ENCODE measurements at places on chromosomes 4 and X.

GRCh38 chr4:9925750-9926439 lies 95.4 kb downstream of the SLC2A9 start:
- no peak for DNase-seq

DNA sequence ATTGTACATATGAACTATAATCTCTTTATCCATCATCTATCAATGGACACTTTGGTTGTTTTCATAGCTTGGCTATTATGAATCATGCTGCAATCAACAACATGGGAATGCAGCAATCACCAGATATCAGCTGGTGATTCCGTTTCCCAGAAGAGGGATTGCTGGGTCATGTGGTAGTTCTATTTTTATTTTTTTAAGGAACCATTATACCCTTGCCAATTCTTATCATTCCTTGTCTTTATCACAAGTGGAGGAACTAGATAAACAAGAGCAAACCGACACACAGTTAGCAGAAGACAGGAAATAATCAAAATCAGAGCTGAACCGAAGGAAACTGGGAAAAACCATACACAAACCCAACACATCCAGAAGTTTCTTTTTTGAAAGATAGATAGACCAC lies 14.5 kb upstream of the LNX1 start:
- DNase-seq: no peak

- no peak for DNase-seq
These were observed 31.2 kb upstream of the IL3RA start for GRCh38 chrX:1305411-1305810.

DNA sequence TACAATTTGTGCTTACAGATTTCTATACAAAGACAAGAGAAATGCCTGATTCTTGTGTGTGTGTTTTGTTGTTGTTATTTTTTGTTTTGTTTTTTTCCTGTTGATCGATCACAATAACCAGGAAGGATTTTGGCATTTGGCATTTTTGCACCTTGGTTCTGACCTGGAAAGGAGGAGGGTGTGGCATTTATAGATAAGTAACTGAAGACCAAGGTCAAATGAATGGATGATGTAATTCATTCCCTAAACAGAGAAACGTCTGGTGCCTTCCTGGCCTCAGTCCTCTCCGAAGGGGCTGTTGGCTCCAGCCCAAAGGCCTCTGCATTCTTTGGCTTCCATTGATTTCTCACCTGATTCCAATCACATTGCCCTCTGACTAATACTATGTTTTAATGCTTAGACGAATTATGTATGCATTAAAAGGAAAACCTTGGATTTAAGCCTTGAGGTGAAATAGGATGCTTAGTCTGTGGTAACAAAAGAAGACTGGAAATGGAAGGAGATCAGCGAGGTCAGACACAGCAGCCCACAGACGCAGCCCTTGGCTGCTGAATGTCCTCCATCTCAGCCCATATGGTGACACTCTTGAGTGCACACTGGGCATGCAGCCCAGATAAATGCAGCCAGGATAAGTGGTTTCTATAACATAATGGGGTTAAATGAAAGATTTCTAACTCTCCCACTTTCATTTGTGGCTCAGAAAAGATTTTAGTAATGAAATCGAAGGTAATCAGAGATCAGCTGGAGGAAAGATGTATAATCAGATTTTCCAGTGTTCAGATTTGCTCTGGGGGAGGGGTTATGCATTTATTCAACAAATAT lies 60.5 kb upstream of the TRIM2 start:
- no peak for DNase-seq

- DNase-seq: no peak
These were observed 193.0 kb upstream of the RPS6KA3 start for GRCh38 chrX:20459410-20460350.

DNA sequence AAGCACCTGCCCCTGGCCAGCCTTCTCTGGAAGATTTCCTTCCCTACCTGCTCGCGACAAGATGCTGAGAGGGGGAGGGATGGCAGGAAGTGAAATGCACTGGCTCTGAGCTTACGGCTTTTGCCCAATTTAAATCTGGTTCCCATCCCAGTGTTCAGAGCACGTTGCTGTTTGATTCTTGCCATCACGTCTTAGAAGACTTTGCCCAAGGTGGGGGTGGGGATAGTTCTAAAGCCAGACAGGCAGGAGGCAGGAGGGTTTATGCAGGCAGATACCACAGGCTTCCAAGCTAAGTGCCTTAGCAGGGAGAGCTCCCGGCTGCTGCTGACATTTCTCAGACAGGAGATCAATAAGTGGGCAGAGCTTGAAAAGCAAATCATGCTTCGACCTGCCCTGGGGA lies 393.9 kb downstream of the MID1IP1 start:
- DNase-seq: no peak

GRCh38 chr4:184784628-184785257 lies 41.0 kb downstream of the ACSL1 start:
- DNase-seq: no peak

GRCh38 chr4:25919676-25920075 lies 5.7 kb downstream of the SMIM20 start:
- DNase-seq: no peak

GRCh38 chrX:44903830-44904530 lies 31.0 kb downstream of the KDM6A start:
- no peak for DNase-seq

DNA sequence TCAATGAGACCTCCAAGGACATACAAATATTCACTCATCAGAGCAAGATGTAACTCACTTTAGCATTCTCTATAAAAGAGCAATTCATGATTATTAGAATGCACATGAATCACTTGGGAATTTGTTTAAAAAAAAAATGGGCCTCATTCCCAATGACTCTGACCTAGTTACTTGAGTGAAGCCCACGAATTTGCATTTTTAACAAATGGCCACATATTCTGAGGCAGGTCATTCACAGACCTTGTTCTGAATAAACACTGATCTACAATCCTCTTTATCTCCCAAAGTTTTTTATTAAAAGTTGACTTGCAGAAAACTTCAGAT lies 255.1 kb upstream of the VEGFC start:
- no peak for DNase-seq

DNA sequence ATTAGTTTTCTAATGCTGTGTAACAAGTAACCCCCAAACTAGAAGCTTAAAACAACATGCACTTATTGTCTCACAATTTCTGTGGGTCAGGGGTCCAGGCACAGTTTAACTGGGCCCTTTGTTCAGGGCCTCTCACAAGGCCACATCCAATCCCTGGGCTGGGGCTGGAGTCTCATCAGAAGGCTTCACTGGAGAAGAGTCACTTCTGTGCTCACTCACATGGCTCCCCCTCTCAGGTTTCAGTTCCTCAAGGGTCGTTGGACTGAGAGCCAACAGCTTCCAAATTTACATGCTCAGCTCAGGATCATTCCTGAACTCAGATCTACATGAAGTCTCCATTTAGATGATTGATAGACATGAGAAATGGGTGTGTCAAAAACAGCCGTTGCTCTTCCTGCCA lies 77.1 kb downstream of the EVC start:
- DNase-seq: no peak

DNA sequence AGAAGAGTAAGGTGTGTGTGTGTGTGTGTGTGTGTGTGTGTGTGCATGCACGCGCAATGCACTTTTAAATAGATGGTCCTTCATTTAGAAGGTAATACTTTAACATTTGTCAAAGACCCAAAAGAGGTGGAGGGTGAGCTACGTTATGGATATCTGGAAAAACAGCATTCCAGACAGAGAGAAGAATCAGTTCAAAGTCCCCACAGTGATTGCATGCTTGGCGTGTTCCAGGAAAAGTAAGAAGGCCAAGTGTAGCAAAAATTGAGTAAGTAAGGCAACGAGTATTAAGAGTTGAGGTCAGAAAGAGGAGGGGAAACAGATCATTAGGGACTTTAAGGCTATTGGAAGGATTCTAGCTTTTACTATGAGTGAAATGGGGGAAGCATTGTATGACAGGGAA lies 21.9 kb upstream of the GABRE start:
- DNase-seq: no peak

Measured in cortex of kidney (tissue), 1 donor.